ENCODE measurements at places on chromosomes 13 and 19.

DNA sequence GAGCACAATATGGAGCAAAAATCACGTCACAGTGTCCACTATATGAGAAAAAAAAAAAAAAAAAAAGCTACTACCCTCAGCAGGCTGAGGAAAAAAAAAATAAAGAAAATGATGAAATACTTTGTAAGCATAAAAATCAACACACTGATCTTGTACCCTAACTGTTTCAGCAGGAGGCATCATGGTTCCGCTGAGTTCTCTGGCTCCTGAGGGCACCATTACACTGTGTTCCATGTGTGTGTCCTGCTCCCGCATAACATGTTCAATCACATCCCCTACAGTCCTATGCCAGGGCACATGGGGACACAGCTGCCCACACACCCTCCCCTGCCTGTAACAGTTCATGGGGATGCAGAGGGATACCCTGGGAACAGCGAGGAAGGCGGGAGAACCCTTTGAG lies 33.5 kb downstream of the DOCK9 start:
- no peak for DNase-seq

DNA sequence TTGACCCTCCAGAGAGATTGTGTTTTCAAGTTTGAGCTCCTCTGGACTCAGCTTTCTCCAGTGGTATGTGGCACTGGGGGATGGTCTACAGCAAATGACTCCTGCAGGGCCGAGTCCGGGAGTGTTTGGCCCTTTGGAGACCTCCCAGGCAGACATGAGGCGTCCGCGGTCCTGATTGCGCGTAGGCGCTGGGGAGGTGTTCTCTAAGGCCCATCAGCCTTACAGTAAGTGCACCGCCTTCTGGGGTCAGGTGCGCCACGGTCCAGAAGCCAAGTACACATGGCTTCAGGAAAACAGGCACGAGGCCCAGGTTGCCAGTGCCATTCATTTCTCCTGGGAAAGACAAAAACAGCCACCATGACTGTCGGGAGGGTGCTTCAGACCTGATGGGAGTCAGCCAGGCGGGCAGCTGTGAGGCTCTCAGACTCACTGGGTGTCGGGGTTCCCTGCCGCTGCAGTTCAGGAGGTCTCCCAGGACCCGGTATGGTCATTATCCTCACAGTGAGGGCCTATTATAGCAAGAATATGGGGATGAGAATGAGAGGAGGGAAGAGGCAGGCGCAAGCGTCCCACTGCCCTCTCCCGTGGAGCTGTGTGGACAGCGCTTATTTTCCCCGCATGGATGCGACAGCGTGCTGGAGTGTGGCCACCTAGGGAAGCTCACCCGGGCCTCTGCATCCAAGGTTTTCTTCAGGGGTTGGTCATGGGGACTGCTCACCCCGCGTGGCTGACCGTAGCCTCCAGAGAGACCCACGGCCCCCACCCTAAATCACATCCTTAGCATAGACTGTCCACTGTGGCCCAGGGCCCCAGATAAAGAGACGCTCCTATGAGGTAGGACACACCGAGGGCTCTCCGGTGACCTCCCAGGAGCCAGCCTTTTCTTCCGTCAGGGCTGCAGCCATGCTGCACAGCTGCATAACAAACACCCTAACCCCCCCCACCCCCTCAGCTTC lies 21.8 kb downstream of the CCDC8 start:
- no peak for DNase-seq

GRCh38 chr19:29860492-29860891 lies 48.7 kb downstream of the CCNE1 start:
- DNase-seq: no peak

DNA sequence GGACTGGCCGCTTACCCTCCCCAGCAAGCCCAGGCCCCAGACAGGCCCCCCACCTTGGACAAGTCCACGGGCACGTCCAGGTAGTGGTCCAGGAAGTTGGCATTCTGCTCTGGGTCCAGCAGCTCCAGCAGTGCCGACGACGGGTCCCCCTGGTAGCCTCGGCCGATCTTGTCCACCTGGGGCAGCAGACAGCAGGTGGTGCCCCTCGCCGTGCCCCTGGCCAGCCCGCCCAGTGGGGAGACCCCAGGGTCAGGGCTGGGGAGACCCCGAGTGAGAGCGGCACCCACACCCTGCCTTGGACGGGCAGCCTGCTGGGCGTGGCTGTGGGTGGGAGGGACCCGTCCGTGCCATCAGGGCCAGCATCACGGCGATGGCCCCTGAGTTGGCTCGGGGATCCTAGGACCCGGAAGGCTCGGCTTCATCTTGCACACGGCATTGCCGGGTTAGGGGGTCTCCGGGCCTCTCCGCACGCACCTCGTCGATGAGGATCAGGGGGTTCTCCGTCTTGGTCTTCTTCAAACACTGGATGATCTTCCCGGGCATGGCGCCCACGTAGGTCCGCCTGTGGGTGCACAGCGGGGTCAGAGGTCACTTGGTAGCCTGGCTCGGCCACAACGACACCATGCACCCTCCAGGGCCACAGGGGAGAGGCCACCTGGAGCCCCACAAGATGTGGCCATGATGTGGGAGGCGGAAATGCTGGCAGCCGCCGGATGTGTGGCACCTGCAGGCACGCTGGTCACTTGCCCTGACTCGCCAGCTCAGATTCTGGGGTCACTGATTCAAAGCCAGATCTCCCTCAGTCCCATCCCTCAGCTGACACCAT lies 6.3 kb downstream of the RPL36 start:
- DNase-seq: no peak

DNA sequence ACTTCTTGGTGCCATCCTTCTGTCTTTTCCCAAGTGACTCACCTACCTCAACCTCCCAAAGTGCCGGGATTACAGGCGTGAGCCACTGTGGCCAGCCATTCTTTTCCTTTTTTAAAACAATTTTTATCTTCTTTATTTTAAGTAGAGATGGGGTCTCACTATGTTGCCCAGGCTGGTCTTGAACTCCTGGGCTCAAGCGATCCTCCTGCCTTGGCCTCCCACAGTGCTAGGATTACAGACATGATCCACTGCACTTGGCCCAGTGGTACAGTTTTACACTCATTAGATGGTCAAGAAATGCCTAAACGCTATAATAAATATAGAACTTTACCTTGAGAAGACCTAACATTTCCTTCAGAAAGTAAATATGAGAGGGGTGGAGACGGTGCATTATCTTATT lies 24.5 kb downstream of the GP6 start:
- DNase-seq: no peak

DNA sequence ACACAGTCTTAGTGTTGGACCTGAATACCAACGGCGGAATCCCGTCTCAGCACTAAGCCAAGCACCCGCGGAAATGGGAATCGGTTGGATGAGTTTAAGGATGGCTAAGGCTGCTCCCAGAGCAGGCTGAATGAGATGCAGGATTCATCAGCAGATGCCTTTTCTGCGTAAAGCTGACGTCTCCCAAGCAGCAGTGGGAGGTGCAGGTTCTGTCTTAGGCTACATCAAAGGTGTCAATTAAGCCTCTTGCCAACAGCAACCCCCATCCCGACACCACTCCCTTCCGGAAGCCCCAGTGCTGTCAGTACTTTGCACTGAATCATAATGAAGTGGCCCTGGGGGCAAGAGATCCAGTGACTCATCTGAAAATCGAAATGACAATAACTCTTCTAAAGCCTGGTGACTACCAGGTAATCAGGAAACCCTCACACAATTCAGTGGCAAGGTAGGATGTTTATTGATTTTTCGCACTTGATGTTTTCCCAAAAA lies 275.6 kb downstream of the DCLK1 start:
- no peak for DNase-seq

- DNase-seq: peak; percentile 44
Measured at GRCh38 chr13:67224148-67224846, 5.8 kb downstream of the PCDH9 start.

DNA sequence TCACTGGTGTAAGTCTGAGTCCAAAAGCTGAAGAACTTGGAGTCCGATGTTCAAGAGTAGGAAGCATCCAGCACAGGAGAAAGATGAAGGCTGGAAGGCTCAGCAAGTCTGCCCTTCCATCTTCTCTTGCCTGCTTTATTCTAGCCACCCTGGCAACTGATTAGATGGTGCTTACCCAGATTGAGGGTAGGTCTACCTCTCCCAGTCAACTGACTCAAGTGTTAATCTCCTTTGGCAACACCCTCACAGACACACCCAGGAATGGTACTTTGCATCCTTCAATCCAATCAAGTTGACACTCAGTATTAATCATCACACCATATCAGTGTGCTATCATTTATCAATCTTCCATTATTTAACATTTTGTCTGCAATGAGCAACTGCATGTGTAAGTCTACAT lies 223.5 kb downstream of the GPC5 start:
- DNase-seq: no peak

DNA sequence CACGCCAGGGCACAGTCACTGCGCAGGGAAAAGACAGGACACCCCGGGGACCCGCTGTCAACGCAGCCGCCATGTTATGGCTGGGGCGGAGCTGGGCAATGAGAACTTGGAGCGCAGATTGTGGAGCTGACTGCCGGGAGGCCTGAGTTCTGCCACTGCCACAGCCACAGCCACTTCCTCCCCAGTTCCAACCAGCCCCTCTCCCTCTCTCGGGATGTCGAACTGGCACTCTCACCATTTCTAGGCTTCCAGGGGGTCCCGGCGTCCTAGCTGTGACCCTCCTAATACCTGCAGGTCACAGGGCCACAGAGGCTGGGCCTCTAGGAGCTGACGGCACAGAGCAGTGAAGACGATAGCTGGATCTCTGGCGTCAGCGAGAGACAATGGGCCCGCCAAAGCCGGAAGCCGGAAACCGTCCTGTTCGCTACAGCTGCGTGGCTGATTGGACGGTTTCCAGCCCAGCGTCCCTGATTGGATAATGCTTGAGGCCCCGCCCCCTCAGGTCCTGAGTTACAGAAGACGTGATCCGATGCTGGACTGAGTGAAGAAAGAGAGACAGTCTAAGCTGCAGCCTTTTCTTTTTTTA lies at the start of gene ZNF506:
TSS of gene ZNF506 (minus strand) at position 385 of the 586 bp plus-strand sequence. CDS start at position 238, 147 bp downstream.
- DNase-seq: peak; percentile 96

DNA sequence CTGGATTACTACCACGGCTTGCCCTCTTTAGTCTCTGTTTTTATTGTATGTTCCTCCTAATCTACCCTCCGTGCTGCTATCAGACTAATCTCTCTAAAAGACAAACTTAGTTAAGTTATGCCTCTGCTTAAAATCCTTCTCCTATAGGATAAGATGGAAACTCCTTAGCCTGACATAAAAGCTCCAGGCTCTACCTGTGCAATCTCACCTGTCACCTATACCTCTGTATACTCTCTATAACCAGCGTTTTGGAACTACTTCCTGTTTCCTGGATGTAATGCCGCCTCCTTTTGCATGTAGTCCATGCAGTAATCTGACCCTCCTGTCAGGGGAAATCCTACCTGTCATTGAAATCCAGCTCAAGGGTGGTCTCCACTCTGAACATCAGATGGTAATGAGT lies 41.2 kb downstream of the OLFM4 start:
- DNase-seq: no peak

GRCh38 chr13:38417241-38417640 lies 67.6 kb downstream of the UFM1 start:
- DNase-seq: no peak

GRCh38 chr13:110907301-110907700 lies 7.6 kb downstream of the ANKRD10 start:
- DNase-seq: no peak

Measured in immature natural killer cell (primary cell).